Fibroblast of mammary gland (primary cell): ENCODE measurements at places on chromosomes 3 and 15.

GRCh38 chr3:153835540-153835939, 285.6 kb upstream of the ARHGEF26 start:
- DNase-seq = peak; percentile 17

DNA sequence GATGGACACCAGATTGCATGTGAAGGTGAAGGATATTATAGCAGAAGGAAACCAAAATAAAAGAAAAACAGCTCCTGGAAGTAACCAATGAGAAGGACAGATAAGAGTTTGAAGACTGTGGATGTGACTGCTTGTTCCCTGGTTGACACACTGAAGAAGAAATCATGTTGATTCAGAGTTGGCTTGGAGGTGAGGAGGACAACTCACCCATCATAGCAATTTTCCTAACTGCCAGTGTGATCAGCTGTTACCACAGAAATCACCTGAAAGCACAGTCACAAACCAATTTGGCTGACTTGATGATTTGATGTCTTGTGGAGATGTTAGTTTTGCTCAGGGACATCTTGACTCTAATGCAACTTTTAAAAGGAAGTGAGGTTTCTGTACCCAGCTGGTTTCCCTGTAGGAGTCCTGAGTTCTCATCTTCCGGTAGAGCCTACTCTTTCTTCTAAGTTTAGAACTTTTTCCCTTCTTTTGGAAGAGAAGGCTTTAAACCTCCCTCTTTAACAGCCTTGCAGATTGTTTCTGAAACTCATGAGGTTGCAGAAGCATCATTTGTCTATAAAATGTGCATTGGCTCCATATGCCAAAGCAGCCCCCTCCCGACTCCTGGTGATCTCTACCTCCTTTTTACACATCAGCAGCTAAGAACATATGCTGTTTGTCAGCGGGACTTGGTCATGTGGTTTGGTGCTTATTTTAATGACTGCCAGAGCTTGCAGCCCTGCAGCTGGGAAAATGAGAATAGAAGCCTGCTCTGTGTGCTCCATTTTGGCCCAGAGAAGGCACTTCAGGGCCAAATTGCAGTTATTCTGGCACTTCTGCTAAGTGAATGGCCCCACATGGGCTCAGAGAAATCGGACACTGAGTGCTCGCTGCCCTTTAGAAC, 10.3 kb downstream of the ATG7 start:
- DNase-seq = peak; percentile 45

- DNase-seq = no peak
Measured at GRCh38 chr15:52808996-52809395, 18.9 kb upstream of the ONECUT1 start.

GRCh38 chr3:186786922-186787321, 3.5 kb downstream of the EIF4A2 start:
- DNase-seq = no peak

DNA sequence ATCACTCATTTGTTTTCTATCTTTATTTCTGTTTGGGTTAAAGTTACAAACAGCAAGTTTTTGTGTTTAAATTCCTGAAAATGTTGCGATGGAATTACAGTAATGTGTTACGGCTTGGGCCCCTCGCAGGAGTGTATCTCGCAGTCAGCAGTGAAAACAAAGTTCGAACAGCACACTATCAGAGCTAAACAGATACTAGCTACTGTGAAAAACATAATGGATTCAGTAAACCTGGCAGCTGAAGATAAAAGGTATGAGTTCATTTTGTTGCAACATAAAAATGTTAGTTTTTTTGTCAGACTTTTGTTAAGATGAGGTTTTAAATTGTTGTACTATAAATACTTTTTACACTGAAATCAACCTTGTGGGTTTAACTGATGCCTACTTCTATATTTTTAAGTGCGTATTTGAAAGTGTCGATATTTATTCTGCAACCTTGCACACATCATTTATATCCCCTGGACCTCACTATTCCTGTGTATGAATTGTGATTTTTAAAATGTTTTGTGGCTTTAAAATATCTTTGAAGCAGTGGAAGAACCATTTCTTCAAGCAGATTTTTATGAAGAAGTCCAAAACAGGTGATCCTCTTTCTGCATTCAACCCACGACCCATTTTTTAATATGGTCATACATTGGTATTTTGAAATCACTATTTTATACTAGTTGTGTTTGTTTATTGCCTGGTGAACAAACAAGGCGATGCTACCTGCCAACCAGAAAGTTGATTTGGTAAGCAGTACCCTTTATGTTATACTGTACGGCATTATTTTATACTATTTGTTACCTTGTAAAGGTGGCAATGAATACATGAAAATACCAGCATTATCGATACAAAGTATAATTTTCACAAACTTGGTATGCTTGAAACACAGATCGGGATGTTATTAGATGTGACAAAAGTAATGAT, 27.8 kb downstream of the MFN1 start:
- DNase-seq = no peak

- DNase-seq = peak; percentile 45
Measured at GRCh38 chr3:177640319-177640965, 443.2 kb upstream of the TBL1XR1 start.

DNA sequence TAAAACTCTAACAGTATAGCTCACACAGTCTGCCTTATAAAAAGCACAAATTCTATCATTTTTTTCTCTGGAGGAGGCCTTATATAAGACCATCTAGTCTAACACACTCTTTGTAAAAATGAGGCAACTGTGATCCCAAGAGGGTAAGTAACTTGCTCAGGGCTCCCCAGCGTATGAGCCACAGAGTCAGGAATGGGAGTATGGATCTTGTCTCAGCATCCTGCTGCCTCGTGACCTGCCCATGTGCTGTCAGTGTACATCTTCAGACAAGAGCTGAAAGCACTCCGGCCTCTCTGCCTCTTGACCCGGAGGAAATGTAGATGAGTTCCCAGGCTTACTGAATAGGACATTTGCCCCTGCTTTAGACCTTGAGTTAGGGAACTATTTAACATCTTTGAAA, 28.4 kb upstream of the MEF2A start:
- DNase-seq = peak; percentile 35

GRCh38 chr3:32848215-32848614, 30.4 kb downstream of the TRIM71 start:
- DNase-seq = no peak

- no peak for DNase-seq
Measured at GRCh38 chr3:134608023-134608770, 42.6 kb downstream of the KY start.

- peak; percentile 36 for DNase-seq
Measured at GRCh38 chr3:184261270-184261853, at the start of gene CAMK2N2. CAMK2N2 (minus strand) TSS chr3:184261553; CDS start chr3:184261285, 268 bp downstream.

DNA sequence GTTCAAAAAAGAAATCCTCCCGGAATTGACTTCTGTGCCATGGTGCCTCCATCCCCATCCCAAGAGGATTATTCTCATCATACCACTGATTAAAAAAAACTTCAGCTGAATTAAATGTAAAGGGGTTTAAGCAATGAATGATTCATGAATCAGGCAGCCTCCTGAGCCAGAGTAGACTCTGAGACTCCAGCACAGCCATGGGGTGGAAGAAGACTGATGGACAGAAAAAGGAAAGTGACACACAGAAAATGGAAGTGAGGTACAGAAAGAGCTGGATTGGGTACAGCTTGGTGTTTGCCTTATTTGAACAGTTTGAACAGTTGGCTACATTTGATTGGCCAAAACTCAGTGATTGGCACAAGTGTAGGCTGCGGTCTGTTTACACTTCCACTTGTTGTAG, 224.8 kb upstream of the ATP10A start:
- peak; percentile 30 for DNase-seq

- no peak for DNase-seq
Measured at GRCh38 chr3:179743913-179744312, 91.1 kb downstream of the USP13 start.

GRCh38 chr15:27399241-27399640, 428.3 kb downstream of the GABRG3 start:
- no peak for DNase-seq

DNA sequence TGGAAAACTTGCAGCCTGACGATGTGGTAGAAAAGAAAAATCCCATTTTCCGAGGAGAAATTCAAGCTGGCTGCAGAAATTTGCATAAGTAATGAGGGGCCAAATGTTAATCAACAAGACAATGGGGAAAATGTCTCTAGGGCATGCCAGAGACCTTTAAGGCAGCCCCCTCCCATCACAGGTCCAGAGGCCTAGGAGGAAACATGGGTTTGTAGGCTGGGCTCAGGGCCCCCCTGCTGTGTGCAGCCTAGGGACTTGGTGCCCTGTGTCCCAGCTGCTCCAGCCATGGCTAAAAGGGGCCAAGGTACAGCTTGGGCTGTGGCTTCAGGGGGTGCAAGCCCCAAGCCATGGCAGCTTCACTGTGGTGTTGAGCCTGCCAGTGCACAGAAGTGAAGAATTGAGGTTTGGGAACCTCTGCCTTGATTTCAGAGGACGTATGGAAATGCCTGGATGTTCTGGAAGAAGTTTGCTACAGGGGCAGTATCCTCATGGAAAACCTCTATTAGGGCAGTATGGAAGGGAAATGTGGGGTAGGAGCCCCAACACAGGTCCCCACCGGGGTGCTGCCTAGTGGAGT, 75.9 kb upstream of the CADPS start:
- no peak for DNase-seq

DNA sequence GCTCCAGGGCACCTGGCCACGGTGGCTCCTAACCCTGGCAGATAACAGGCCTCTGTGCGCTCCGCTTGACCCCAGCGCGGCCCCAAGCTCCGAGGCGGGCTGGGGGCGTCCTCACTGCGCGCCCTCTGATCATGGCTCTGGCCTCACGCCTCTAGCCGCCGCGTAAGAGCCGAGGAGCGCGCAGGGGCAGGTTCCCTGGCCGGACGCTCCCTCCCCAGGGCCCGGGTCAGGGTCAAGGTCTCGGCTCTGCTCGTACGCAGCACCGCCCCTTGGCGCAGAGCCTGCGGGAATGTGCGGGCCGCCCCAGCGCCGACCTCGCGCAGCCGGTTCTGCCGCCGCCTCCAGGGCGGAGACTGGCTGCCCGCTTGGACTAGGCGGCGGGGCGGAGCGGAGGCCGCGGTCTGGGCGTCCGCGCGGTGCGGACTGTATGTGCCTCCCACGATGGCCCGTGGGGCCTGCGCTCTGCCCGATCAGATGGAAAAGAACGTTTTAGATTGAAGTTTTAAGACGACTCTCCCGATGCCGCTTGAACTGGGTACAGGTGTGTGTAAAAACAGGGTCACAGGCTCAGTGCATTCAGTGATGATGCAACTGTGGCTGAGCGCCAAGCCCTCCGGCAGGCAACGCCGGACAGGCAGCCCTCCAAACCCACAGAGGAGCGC, 40.8 kb downstream of the CHST14 start:
- peak; percentile 35 for DNase-seq

- no peak for DNase-seq
Measured at GRCh38 chr3:192818126-192818525, 90.8 kb upstream of the FGF12 start.

DNA sequence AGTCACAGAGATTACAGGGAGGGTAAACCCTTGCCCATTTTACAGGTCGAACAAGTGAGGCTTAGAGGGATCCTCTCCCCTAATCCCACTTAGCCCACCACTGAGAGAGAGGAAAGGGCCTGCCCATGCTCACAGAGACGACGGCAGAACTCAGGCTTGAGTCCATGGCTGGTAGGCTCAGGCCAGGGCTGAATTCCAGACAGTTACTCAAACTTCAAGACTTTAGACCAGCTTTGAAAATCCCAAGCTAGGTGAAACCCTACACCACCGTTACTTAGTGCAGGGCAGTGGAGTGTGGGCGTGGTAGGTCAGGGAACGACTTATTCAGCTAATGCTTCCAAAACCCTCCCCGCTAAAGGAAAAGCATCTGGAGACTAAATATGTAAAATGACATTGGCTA, 16.4 kb downstream of the GRIP2 start:
- DNase-seq = peak; percentile 66

DNA sequence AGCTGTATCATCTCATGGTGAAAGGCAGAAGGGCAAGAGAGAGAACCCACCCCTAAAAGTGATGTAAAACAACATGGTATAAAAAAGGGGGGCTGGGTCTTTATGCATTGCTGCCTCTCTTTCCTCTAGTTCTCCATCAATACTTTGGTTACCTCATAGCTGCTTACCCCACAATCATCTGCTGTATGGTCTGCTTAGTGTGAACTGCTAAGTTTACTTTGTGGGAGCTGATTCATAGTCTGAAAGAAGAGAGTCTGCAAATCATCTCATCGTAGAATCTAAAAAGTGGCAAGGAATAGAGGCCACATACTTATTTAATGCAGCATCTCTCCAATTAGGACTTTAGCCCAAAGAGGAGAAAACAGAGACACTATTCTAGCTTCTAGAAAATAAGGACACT, 546.8 kb downstream of the GBE1 start:
- DNase-seq = peak; percentile 54

DNA sequence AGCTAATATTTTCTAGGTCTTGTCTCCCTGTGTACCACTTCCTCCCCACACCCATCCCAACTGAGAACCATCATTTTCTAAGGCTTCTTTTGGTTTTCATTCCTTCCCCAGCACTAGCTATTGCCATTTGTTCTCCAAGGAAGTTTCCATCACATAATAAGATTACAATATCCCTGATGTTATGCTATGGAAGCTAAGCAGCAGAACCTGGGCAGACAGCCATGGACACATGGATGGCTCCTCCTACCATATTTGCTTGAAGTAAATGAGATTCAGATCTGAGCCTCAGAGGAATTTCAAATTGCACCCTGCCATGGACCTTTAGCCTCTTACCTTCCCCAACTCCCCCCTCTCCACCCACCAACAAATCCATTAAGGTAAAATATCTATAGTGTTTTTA, 31.5 kb downstream of the GASK1A start:
- peak; percentile 11 for DNase-seq

- DNase-seq = no peak
Measured at GRCh38 chr3:70076396-70076795, 76.9 kb downstream of the SAMMSON start.

- DNase-seq = no peak
Measured at GRCh38 chr15:92883163-92883875, 16.8 kb upstream of the CHD2 start.

DNA sequence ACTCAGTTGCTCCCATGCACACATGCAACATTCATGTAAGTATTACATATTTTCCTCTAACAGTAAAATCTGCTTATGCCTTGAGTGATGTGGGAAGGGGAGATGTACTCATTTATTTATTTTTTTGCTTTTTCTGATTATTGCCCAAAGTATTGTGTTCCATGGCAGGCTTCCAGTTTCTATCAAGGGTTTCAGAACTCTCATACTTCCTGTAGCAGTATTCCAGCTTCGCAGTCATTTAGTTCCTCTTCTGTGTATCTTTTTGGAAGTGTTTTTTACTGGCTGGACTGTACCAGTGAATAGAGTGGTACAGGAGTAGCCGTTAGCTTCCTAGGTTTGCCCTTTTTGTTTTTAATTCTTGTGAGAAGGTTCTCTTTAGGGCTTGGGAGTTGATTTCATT, 26.9 kb downstream of the RAB11A start:
- no peak for DNase-seq

- no peak for DNase-seq
Measured at GRCh38 chr15:67559158-67559557, 16.7 kb downstream of the MAP2K5 start.

DNA sequence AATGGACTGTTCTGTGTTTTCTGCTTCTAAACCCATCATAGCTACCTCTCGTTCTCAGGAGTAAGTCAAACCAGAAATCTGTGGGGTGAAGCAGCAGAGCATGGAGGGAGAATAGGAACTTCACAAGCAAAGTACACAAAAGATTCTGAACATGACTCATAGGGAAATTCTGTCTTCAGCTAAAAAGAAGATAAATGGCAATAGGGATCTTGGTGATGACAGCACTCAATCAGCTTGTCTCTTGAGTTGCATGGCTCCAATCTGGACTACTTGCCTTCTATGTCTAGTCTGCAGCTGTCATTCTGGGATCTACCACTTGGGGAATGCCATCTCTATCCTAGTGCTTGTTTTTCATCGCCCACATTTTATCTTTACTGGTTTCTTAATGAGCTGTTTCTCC, 13.5 kb upstream of the GRAMD1C start:
- DNase-seq = peak; percentile 15
